ENCODE measurements at places on chromosomes 5 and 9.

DNA sequence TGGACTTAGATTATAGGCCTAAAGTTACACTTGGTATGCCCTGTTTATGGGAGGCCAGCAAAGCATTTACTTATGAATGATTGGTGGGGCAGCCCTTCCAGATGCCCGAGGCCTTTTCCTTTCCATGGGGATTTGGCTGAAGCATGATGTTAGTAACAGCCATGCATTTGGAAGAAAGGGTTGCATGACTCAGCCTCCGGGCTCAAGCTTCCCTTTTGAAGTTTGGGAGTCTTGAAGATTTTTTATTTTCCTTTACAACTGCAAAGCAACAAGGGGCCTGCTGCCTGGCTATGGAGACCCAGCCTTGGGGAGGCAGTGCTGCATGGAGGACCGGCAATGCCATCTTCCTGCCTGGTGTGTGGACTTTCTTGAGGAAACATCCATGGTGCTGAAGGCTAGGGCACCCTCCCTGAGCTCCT is 244.7 kb downstream of the ICE1 start:
- no peak for DNase-seq

- DNase-seq = no peak
Measured at GRCh38 chr5:72486371-72486770, 20.8 kb downstream of the ZNF366 start.

DNA sequence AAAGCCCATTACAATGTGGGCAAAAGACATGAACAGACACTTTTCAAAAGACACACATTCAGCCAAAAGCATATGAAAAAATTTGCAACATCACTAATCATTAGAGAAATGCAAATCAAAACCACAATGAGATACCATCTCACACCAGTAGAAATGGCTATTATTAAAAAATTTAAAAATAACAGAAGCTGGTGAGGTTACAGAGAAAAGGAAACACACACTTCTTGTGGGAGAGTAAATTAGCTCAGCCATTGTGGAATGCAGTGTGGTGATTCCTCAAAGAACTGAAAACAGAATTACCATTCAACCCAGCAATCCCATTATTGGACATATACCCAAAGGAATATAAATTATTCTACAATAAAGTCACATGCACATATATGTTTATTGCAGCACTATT is 585.2 kb upstream of the TUSC1 start:
- no peak for DNase-seq

- DNase-seq = no peak
Measured at GRCh38 chr9:133484671-133485437, 6.0 kb upstream of the SLC2A6 start.

GRCh38 chr9:101269591-101270283 is 115.1 kb downstream of the BAAT start:
- DNase-seq = no peak

GRCh38 chr9:4306066-4306776 is 6.4 kb upstream of the GLIS3 start:
- no peak for DNase-seq

- no peak for DNase-seq
Measured at GRCh38 chr5:159581502-159582249, 251.4 kb upstream of the IL12B start.

GRCh38 chr5:424301-425110 is 18.5 kb upstream of the EXOC3 start:
- no peak for DNase-seq

GRCh38 chr5:116754556-116754955 is 179.9 kb upstream of the SEMA6A start:
- no peak for DNase-seq

DNA sequence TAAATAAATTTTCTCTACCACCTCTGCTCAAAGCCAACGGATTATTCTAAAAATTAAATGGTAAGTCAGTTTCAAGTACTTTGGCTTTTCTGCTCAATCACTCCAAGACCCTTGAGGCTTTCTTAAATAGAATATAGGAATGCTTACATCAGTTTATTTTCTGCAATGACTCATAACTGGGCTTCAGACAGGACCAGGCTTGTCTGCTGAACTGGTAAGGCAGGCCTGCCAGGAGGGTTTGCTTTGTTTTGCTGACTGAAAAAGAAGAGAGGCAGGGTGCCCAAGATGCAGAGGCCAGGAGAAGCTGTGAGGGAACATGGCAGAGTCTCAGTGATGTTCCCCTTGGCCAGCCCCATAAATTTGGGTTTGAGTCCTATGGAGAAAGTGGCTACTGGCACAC is 60.3 kb upstream of the EPB41L4A start:
- no peak for DNase-seq

DNA sequence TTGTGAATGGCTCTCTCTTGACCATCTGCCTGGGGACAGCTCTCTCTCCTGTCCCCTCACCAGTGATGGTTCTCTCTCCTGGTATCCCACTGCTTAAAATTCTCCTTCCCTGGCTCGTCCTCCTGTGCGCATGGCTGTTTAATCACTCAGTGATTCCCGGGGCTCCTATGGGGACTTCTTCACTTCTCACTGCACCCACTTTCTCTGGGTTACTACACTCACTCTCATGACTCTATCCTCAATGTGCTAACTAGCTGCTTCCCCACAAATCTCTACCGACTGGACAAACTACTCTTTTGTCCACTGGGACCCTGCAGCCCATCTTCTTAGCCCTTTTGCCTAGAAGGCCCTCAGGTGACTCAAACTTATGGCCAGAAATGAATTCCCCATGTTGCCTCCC is 89.1 kb upstream of the TBC1D2 start:
- no peak for DNase-seq

DNA sequence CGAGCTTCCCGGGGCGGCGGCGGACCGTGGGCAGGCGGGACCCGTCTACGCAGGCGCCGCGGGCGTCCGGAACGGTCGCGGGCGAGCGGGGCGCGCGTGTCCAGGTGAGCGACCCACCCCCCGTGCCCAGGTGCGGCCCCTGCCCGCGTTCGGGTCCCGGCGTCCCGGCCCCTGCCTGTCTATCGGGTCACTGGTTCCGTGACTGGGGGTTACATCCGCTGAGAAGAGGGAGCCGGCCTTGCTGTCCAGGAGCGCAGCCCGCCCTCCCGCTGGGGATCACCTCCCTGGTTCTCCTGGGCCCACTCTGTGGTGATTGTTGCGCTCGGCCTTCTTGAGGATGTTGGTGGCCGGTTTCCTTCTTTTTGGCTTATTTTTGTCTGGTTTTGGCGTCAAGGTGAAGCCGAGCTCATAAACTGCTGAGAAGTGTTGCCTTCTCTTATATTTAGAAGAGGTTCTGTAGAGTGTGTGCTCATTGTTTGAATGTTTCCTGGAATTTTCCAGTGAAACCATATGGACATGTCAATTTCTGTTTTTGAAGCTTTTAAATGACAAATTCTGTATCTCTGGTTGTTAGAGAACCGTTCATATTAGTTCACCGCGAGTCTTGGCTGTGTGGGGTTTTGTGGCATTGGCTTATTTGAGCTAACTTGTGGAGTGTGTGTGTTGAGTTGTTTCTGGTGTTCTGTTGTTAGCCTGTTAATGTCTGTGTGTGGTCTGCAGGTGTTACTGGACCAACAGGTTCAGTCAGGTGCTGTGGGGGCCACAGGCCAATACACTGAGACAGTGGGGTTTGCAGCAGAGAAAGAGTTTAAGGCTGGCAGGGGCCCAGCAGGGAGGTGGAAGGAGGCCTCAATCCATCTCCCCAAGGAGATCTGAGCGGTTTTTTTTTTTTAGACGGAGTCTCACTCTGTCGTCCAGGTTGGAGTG is 621 bp downstream of the CEP72 start:
- DNase-seq = no peak

GRCh38 chr9:12272471-12273120 is 420.6 kb upstream of the TYRP1 start:
- DNase-seq = no peak

DNA sequence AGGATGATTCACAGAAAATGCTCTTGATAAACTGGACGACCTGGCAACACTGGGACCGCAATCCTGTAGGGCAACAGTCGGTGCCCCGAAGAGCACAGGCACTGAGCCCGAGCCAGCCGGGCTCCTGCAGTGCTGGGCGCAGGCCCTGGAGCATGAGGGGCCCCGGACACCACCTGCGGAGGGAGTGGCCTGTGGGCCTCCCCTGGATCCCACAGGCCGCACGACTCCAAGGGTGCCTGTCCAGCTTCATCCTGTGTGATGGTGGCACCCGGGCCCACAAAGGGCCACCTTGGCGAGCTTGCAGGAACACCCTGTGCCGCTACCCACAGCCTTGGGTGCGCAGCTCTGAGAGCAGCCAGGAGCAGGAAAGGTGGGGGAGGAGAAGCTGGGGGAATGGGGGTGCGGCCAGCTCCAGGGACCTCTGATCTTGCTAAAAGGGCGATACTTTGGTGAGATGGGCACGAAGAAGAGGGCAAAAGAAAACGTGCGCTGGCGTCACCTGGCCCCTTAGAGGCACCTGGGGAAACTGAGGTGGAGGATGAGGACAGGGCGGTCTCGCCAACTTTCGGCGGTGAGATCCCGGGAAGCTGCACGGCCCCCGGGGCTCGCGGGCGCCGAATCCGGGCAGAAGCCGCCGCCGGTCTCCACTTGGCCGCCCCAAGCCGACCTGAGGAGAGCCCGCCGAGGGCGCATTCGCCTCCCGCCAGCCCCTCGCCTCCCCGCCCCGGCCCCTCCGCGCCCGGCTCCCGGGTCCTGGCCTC is 722 bp downstream of the TBC1D9B start:
- no peak for DNase-seq

DNA sequence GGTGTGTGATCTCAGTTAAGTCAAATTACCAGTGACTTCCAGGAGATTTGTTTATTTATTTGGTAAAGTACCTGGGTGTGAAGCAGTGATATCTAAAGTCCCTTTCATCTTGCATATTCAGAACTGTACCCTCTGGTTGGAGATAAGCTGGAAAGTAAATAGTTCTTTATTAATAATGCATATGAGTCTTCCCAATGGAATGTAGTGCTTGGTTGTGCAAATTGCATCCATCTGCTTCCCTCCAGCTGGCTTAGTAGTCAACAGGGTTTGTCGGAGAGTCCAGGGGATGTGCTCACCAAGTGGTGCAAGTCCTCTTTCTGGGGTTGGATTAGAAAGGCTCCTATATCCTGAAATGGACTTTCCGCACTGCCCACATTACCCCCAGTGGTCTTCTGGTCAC is 42.0 kb downstream of the TRPM3 start:
- DNase-seq = no peak

DNA sequence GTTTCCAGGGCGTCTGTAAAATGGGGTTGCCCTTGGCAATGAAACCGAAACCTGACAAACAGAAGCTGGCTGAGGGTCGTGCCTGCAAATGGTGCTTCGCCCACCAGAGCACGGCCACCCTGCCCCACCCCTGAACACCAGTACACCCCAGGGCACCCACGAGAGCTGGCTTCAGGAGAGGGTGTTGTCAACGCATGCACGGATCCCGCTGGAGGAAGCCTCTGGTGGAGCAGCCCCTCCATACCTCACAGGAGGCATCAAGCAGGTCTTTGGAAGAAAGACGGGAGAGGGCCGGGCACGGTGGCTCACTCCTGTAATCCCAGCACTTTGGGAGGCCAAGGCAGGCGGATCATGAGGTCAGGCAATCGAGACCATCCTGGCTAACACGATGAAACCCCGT is 8.6 kb downstream of the SLC6A3 start:
- no peak for DNase-seq

DNA sequence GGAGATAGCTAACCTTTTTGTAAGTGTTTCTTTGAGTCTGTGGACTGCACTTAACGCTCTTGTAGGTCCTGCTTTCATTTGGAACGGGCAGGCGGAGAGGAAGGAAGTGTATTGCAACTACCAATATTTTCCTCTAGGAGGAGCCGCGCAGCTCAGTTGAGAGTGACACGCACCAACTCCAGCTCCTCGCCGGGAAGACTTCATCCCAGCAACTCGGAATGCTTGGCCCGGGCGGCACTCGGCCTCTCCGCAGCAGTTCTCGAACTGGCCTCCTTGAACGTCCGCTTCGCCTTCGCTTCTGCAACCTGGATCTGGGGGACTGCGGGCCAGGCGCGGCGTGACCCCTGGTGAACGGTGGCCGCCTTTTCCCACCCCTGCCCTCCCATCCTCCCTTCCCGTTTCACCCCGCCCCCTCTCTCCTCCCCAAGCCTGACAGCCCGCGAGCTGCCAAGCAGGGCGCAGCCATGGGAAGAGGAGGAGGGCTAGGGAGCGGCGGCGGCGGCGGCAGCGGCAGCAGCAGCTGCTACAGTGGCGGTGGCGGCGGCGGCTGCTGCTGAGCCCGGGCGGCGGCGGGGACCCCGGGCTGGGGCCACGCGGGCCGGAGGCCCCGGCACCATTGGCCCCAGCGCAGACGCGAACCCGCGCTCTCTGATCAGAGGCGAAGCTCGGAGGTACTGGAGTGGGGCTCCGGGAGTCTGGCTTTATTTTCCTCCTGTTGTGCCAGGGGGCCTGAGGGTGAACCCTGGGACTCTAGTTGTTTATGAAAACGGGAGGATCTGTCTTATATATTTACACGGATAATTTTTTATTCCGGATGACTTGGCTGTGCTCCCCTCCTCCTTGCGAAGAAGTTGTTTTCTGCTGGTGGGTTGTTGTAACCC is at the start of gene GHR:
GHR (plus strand) TSS at position 155 of the 881 bp plus-strand sequence. CDS start 142,436 bp downstream, outside the sequence.
- DNase-seq = peak; percentile 1

GRCh38 chr9:130495067-130495466 is 50.3 kb downstream of the ASS1 start:
- DNase-seq = no peak

DNA sequence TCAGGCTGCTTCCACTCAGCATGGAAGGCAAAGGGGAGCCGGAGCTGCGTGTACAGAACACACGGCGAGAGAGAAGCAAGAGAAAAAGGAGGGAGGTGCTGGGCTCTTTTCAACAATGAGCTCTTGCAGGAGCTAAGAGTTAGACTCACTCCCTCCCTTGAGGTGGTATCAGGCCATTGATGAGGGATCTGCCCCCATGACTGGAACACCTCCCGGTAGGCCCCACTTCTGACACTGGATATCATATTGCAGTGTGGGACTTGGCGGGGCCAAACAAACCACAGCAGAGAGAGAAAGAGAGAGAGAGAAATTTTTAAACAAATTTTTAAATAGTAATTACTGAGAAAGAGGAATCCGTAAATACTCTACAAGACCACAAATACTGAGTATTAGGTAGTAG is 182.2 kb downstream of the TRIO start:
- DNase-seq = no peak

DNA sequence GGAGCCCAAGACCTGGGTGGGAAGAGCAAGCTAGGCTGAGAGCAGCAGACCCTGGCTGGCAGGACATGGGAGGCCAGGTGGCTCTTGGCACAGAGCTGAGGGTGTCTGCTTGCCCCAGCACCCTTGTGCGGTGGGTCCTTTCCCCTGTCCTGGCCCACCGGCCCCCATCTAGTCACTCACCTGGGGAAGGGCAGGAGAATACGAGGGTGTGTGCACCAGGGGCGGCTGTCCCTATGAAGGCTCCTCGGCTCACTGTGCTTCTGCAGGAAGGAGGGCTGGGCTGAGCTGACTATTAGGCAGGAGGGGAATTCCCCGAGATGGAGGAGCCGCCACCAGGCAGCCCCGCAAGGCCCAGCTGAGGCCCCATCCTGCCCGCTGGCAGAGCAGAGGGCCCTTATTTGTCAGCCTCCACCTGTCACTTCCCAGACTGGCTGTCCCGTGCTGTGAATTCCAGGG is 6.1 kb upstream of the TNIP1 start:
- DNase-seq = peak; percentile 65
